RPMI8226 (cell line): ENCODE measurements at places on chromosomes 5 and 9.

DNA sequence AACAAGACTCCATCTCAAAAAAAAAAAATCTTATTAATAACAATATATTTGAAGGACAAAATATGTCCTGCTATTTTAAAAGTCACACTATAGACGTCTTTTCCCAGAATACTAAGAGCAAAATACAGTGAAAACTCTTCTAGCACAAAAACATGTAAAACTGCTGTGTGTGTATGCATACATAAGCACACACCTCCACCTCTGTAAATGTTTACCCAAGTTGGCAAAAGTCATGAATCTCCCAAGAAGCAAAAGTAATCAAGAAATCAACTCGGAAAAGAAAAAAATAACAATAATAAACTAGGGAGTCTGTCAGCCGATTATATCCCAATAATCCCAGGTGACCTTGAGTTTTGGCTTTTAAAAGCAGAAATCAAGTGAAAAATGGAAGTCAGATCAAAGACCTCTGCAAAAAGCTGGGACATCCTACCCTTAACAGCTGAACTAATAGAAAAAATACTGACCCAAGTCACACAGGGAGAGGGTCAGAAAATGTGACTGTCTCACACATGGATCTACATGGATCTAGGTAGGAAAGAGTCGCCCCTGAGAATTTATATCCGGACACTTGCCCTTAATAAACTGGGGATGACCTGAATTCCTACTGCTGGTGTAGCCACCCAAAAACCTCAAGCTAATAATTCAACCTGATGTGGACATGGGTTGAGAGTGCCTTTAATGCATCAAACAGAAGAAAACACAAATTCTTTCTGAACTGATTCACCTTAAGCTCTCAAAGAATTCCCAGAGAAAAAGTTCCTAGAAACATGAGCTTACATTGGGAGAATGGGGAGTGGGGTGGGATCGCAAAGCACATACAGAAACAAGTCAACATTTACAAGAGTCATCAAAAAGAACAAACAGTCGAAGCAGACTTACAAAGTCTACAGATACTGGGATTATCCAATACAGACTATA, 29.9 kb downstream of the LPAR1 start:
- DNase-seq, result no peak

DNA sequence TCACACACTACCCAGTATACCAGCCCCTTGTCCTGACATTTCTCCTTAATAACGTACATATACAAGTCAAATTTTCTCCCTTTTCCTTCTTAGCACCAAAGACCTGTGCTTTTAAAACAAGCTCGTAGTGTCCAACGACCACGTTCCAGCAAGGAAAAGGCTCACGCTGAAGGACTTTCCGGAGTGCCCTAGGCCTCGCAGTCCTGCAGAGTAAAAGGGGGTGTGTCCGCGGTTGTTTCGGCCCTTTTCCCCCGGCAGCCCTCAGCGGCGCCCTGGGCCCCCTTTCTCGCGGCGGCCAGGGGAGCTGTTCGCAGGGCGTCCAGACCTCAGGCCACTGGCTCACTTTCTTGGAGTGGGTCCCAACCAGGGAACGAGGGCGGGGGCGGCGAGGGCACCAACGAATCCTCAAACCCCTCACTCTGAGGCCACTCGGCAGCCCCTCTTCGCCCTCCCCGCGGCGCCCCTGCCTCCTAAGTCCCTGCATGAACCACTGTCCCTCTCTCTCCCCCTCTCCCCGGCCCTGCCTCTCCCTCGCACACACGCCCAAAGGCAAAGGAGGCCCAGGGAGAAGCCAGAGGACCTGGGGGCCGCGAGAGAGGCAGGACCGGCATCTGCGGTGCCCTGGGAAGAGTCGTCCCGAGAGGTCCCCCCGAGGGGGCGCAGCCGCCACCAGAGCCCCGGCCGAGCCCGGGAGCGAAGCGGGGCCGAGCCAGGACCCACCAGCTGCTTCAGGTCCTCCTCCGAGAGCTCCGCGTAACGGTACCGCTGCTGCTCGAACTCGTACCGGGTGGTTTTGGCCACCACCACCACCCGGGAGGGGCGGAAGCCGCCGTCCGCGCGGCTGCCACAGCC, 720 bp downstream of the NADK2 start:
- peak; percentile 51 for DNase-seq

GRCh38 chr9:14987858-14988257, 77.6 kb upstream of the FREM1 start:
- no peak for DNase-seq

DNA sequence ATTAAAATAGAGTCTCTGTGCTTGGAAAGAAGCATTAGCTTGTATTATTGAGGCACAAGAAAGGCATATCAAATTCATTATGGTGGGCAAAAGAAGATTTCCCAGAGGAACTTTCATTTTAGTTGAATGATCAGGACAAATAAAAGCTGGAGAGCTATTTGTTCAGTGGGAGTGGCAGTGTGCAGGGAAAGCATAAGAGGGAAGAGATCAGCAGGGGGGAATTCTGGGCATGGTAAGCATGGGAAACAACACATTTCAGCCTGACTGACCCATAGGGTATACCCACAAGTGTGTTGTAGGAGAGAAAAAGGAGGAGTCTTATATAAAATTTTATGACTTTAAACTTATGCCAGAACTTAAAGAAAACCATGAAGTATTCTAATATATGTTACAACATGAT, 167.7 kb upstream of the RASA1 start:
- DNase-seq, result no peak

DNA sequence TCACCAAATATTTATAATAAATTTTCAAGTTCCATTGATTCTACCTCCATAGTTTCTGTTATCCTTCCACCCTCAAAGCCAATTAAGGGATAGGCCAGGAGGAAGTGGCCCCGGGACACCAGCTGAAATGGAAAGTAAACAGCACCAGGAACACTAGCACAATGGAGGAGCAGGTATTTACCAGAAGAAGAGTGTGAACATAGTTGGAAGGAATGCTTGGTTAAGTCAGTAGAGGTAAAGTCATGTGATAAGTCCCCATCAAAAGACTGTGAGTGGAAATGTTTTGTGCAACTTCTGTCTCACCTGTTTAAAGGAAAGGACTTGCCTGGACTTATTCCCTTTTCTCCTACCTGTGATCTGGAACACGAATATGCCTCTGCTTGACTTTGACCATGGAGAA, 146.7 kb upstream of the RAI14 start:
- DNase-seq, result no peak

DNA sequence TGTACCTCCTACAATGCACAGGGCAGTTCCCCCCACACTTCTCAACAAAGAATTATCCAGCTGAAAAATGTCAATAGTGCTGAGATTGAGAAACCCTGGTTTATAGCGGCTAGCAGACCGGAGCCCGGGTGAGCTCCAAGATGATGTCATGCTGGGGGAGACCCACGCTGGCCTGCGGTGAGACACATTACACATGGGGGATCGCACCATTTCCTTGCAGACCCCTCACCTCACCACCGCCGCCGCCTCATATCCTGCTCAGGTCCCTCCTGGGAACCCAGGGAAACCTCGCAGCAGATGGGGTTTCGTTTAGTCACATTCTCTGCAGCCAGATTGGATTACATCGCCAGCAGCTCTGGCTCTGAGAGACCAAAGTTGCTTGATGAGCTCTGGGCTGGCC, 14.7 kb upstream of the TNC start:
- no peak for DNase-seq

- DNase-seq, result no peak
Measured at GRCh38 chr5:56605231-56605630, 210.1 kb upstream of the MAP3K1 start.

DNA sequence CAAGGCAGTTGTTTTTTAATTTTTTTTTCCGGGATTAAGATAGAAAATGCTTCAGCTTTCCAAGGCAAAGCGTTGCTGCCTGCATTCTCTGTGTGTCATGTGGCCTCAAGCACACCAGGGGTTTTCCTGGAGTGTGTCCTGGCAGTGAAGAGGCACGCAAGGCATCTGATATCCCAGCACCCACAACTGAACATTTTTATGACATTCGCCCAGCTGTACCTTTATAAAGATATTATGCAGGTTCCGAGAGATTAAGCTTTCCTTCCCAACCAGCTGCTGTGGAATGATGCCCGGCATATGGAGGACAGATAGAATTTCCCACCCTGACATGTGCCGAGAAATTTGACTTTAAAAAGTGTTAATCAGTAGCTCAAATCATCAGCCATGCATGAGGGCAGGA, 205.6 kb downstream of the GADD45G start:
- DNase-seq, result no peak

DNA sequence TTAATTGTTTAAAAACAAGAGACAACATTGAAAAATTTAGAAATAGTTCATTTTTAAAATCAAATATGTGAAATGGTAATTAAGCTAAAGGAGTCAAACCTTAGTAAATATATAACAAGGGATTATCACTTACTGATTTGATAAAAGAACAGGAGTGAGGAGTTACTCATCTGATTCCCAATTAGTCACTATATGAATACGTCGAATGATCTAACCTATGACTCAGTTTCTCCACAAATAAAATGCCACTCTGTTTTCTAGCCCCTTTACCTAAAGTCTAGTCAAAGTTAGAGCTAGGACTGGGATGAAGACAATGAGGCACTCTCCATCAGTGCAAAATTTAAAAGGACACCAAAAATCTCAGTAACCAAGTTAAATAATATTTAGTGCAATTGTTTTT, 70.4 kb upstream of the RASEF start:
- DNase-seq, result no peak

GRCh38 chr5:112366987-112367386, 52.1 kb downstream of the EPB41L4A start:
- DNase-seq, result peak; percentile 14

GRCh38 chr9:125789196-125789595, 42.0 kb downstream of the PBX3 start:
- DNase-seq, result no peak

- DNase-seq, result peak; percentile 85
Measured at GRCh38 chr5:175696139-175696854, 38.4 kb downstream of the HRH2 start.

- DNase-seq, result no peak
Measured at GRCh38 chr9:5872511-5872910, 18.2 kb upstream of the MLANA start.

DNA sequence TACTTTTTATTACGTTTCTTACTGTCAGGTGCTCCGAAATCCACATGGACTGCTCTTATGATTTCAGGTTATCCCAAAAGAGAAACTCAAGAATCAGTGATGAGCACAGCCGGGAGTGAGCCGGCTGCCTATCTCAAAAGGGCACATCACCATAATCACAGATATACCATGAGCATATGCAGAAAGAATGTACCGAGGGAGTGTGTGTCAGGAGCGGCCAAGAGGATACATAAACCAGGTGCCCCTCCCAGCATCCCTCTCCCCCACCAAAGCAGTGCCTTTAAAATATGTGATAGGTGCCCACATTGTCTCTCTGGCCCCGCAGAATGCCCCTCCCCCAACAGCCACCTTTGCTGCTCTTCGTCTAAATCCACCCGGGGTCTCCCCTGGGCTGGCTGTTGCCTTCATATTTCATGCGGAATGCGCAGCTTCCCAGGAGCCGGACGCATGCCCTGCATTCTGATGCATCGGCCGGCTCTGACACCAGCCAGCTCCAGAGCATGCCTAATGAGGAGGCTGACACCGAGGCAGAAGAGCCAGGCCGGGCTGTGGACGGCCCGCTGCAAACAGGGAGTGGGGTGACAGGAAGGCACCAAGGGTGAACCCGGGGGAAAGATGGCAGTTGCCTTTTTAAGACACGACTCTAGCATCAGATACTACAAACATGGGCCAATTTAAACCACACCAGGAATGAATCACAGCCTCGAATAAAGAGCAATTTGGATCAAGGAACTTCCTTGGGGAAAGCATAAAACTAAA, 652.3 kb downstream of the BNC2 start:
- DNase-seq, result no peak

GRCh38 chr5:43411495-43411894, 696 bp downstream of the CCL28 start:
- DNase-seq, result no peak

GRCh38 chr5:112934366-112934663, 12.3 kb upstream of the REEP5 start:
- DNase-seq, result no peak

DNA sequence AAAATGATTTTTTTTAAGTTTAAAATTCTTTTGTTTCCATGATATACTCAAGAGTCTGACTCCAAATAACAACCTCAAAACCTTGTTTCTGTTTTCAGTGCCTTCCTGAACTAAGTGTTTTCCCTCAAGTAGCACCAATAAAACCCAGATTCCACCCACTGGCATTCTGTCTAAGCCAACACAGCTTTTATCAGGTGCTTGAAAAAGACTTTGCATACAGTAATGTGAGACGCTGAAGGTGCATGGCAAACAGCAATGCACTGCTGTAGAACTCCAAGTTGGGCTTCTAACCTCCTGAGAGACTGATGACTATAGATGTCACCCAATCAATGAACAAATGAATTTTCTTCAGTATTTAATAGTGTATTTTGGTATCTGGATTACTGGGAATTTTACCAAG, 95.7 kb downstream of the NFIB start:
- no peak for DNase-seq

DNA sequence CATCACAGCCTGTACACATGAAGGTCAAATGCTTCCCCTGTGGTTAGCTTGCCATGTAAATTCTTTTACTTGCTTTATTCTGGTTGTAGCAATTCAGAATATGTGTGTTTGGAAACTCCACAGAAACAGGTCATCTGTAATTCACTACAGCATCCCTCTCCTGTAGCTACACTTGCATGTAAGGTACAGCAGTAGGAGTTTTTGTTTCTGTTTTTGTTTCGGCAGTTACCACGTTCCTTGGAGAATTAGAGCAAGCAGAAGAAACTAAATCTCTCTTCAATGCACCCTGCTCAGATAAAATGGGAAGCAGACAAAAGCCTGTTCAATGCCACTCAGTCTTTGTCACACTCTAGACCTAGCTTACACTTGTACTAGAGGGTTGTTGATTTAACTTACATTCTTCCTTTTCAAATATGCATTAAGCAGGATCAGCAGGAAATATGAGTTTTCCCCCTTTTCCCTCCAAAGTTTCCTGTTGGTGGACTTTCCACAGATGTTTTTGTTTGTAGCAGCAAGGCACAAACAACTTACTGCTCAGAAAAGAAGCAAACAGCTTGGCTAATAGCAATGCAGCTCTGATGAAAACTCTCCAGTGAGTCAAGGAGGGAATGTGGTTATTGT, 80.9 kb downstream of the YIPF5 start:
- DNase-seq, result no peak

DNA sequence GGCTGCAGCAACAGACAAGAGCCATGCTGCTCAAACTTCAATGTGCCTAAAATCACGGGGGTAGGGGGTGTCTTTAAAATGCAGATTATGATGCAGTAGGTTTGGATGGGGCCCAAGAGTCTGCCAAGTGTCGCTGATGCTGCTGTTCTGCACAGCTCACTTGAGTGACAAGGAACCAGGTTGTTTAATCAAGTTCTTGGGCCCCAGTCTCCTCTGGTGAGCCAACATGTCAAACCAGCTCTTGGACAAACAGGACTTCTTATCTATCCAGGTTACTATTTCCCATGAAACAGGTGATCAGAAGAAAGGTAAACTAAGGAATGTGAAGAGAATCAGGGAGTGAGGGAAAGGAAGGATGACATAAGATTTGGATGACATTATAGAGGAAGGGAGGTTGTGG, 78.0 kb downstream of the APBA1 start:
- DNase-seq, result peak; percentile 25

- DNase-seq, result no peak
Measured at GRCh38 chr5:10063997-10064396, 185.7 kb downstream of the ATPSCKMT start.
